ENCODE measurements at places on chromosomes 5 and 9.

DNA sequence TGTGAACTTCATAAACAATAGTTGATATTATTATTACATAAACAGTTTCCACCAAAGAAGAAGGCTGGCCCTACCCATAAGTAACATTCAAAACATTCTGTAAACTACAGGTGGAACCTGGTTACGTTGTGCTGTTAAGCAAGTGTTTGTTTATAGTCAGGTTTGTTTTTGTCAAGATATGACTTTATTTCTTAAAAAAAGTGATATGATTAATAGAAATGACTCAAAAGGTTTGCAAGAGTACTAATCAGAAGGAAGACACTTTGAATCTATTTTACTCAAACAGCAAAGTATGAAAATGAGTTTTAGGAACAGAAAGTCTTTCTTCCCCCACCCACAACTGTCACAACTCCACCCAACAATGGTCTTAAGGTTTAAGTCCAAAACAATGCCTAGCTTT is 220.8 kb downstream of the PLK2 start:
- no peaks in the 10 kb centered on the region for H3K36me3 ChIP-seq
- no peaks in the 10 kb centered on the region for H3K27me3 ChIP-seq
- no peaks in the 10 kb centered on the region for H3K4me1 ChIP-seq
- DNase-seq: no peak

DNA sequence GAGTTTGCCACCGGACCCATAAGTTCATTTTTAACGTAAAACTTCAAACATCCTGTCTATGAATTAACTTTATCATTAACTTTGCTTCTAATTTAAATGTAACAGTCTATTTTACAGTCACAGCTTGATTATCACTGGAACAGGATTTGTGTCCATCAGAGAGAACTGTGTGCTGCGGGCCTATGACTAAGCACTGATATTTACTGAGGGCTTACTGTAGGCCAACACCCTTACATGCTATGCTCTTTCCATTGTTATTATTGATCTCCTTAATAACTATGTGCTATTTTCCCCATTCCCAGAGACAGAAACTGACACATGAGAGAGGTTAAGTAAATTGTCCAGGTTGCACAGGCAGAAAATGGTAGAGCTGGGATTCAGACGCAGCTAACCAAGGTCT is 24.0 kb upstream of the GPR151 start:
- H3K4me3 ChIP-seq: no peak overlapping the region
- no peaks in the 10 kb centered on the region for H3K36me3 ChIP-seq
- peaks cover 3% of the 10 kb centered on the region for H3K27me3 ChIP-seq

- no peaks in the 10 kb centered on the region for H3K27me3 ChIP-seq
- H3K36me3 ChIP-seq: no peaks in the 10 kb centered on the region
- no peaks in the 10 kb centered on the region for H3K4me1 ChIP-seq
- H3K27ac ChIP-seq: no peak overlapping the region
Measured at GRCh38 chr5:103693517-103693916, 130.9 kb upstream of the NUDT12 start.

- H3K36me3 ChIP-seq: no peaks in the 10 kb centered on the region
- H3K4me1 ChIP-seq: no peaks in the 10 kb centered on the region
- H3K4me3 ChIP-seq: no peak overlapping the region
- no peak for DNase-seq
- H3K27me3 ChIP-seq: no peaks in the 10 kb centered on the region
- H3K27ac ChIP-seq: no peak overlapping the region
Measured at GRCh38 chr9:85283421-85283820, 458.3 kb downstream of the AGTPBP1 start.

DNA sequence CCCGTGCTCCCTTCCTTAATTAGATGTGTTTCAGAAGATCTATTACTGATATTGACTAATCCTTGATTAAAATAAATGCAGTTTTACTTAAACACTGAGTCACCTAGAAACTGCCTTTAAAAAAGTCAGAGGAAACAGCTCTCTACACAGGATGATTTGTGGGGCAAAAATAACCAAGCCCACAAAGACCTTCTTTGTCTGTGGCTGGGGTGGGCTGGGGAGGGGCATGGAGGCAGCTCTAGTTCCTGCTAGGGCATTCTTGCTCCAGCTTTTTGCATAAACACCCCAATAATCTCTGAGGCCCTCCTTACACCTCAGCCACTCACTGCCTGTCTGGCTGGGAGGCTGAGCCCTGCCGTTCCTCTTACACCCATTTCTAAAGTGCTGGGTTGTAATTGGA is 227.6 kb upstream of the DAP start:
- H3K36me3 ChIP-seq: no peaks in the 10 kb centered on the region
- DNase-seq: no peak
- peaks cover 6% of the 10 kb centered on the region for H3K27me3 ChIP-seq
- H3K4me1 ChIP-seq: peaks cover 21% of the 10 kb centered on the region

DNA sequence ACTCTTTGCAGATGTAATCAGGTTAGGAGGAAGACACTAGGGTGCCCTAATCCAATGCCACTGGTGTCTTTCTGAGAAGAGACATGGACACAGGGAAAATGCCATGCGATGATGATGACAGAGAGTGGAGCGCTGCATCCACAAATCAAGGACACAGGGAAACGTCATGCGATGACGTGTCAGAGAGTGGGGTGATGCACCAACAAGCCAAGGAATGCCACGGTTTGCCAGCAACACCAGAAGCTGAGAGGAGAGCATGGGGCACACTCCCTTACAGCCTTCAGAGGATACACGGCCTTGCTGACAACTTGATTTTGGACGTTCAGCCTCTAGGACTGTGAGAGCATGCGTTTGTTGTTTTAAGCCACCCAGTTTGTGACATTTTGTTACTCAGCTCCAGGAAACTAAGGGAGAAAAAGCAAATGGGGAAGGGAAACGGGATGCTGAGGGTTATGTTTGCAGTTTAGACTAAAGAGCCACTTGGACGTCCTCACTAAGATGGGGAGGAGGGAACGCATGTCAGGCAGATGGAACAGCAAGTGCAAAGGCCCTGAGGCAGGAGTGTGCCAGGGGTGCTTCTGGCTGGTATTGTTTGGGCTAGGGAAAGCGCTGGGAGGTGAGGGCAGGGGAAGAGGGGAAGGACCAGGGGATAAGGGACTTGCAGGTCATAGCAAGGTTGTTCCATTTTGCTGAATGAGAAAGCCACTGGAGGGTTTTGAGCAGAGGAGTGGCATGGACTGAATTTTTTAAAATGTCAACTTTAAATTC is 2.5 kb upstream of the TENT4A start:
- no peak overlapping the region for H3K4me3 ChIP-seq
- no peaks in the 10 kb centered on the region for H3K36me3 ChIP-seq
- DNase-seq: no peak
- H3K27ac ChIP-seq: no peak overlapping the region
- H3K4me1 ChIP-seq: peaks cover 23% of the 10 kb centered on the region
- no peaks in the 10 kb centered on the region for H3K27me3 ChIP-seq

DNA sequence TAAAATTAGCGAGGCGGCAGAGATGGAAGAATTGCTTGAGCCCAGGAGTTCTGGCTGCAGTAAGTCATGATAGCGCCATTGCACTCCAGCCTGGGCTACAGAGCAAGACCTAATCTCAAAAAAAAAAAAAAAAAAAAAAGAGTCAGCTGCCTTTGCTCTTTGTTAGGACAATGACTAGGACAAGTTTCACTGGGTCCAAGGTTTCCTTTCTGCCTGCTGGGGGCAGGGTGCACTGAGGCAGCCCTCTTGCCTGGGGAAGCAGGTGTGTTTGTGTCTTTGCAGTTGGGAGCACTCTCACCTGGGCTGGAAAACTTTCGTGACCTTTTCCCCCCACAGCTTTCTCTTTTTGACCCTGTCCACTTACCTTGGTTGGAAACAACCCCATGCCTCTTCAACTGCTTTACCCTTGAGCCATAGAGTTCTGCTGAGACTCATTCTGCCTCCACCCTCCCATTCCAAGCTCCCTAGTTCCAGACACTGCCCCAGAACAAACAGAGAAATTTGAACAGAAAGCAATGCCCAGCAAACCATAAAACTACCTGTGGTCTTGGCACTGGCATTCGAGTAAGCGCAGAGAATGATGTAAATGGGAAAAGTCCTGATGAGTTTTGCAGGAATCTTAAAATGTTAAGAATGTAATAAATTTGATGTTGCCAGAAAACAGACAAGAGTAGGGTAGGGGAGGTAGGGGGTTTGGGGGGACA is 17.0 kb upstream of the MYO10 start:
- H3K36me3 ChIP-seq: no peaks in the 10 kb centered on the region
- no peaks in the 10 kb centered on the region for H3K4me1 ChIP-seq
- H3K4me3 ChIP-seq: no peak overlapping the region

DNA sequence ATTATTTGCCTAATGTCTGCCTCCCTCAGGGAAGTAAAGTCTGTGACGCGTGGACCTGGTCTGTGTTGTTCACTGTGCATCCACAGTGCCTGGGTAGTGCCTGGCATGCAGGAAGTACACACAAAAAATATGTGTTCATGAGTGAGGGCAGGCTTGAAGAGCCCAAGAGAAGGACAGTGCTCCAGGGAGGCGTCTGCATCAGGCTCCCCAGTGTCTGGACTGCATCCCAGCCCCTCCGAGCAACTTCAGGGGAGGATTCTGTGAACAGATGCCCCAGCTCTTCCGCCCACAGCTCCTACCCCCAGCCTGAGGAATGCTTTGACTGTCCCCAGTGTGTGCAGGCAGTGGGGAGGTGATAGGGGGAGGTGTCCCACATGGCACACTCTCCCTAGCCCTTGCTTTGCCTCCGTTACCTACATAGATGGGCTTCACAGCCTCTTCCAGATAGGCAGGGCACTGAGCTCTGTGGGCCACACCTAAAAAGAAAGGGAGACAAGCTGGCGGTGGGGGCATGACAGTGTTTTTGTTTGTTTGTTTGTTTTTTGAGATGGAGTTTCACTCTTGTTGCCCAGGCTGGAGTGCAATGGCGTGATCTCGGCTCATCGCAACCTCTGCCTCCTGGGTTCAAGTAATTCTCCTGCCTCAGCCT is 25.4 kb downstream of the IRF1 start:
- no peak overlapping the region for H3K4me3 ChIP-seq
- peaks cover 71% of the 10 kb centered on the region for H3K4me1 ChIP-seq
- H3K36me3 ChIP-seq: peaks cover 16% of the 10 kb centered on the region

DNA sequence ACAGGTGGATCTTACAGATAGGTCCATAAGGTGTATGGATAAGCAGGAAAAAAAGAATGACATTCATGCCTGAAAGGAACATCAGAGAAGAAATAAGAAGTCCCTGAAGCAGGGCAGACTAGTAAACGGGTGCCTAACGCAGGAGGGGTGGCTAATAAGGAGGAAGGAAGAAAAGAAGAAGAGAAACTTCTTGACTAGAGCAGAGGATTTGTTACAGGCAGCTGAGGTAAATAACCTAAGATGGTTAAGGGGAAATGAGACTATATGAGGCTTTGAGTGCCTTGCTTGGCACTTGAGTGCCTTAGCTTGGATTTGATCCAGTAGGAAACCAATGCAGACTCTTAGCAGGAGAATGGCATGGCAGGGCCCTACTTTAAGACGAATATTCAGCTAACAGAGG is 313.5 kb upstream of the PDE4D start:
- H3K4me1 ChIP-seq: peaks cover 22% of the 10 kb centered on the region
- DNase-seq: peak; percentile 2
- no peak overlapping the region for H3K27ac ChIP-seq
- H3K36me3 ChIP-seq: no peaks in the 10 kb centered on the region

DNA sequence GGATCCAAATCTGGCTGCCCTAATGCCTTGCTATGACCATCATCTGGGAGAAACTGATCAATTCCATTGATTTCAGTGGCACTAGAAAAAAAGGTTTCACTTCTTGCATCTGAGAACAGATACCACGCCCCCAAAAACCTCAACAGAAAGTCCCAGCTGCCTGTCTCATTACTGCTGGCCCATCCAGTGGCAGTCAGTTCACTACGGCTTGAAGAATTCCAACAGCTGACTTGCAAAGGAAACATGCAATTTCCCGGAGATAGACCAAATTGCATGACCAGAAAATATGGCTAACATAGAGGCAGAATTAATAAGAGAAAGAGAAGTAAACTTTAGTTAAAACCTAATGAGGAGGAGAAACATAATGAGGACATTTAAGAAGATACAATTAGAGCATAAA is 48.6 kb downstream of the UGCG start:
- H3K4me3 ChIP-seq: no peak overlapping the region
- H3K27ac ChIP-seq: no peak overlapping the region

DNA sequence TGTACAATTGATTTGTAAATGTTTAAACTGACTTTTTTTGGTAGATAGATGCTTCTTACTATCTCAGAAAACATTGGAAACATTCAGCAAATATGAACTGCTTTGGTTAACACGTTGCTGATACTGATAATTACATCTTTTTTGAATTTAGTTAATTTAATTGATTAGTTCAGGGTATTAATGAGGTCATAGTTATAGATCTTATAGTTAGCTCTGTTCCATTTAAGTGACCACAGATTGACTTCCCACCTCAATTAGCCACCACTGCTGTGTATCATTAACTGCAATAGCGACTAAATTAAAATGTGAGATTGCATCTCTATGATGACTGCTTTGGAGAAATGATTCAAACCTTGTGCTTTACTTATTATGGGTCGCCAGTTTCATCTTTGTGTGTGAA is 407.1 kb upstream of the EDIL3 start:
- H3K27ac ChIP-seq: no peak overlapping the region
- no peak for DNase-seq
- H3K27me3 ChIP-seq: no peaks in the 10 kb centered on the region
- no peaks in the 10 kb centered on the region for H3K4me1 ChIP-seq
- no peak overlapping the region for H3K4me3 ChIP-seq

GRCh38 chr9:129735546-129735945 is 17.3 kb downstream of the PTGES start:
- H3K36me3 ChIP-seq: no peaks in the 10 kb centered on the region
- no peak for DNase-seq
- H3K4me1 ChIP-seq: peaks cover 4% of the 10 kb centered on the region
- H3K4me3 ChIP-seq: no peak overlapping the region

DNA sequence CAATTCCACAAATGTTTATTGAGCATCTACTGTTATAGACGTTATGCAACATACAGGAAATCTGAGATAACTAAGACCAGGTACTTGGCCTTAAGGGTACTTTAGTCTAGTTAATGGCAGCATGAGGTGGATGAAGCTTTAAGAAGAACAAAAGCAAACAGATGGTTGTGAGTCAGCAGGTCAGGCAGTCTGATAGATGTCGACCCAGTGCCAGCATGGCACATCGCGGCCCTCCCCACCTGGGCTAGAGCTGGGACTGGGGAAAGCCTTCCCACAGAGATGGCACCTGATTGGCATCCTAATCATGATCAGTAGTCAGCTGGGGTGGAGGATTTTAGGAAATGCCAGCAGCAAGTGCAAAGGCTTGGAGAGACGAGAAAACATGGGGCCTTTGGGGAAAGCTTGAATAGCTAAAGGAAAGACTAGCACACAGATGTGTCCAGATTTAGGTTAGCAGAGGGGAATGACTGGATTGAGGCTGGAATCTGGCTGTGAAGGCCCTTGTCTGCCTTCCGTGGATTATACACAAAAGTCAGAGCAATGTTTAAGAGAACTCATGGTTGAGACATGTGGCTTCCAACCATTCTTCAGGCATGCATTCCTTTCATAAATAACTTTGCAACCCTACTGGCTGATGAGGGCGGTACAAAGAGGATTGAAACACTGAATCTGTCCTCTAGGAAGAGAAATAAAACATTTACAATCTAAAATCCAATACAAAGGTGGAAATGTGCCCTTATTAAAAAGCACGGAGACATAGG is 395.4 kb upstream of the WWC1 start:
- no peak overlapping the region for H3K27ac ChIP-seq
- no peak for DNase-seq
- no peaks in the 10 kb centered on the region for H3K4me1 ChIP-seq
- H3K36me3 ChIP-seq: no peaks in the 10 kb centered on the region
- no peaks in the 10 kb centered on the region for H3K27me3 ChIP-seq

All from heart right ventricle (tissue), 16 donors.